Activated CD8-positive, alpha-beta memory T cell treated with anti-CD3 and anti-CD28 coated beads, Interleukin-2, amount 50 U/mL, for 4 hours (primary cell): ENCODE measurements at places on chromosomes 16 and 17.
A peak's percentile ranks its signal among the peaks of the same experiment; 100 is the strongest.

DNA sequence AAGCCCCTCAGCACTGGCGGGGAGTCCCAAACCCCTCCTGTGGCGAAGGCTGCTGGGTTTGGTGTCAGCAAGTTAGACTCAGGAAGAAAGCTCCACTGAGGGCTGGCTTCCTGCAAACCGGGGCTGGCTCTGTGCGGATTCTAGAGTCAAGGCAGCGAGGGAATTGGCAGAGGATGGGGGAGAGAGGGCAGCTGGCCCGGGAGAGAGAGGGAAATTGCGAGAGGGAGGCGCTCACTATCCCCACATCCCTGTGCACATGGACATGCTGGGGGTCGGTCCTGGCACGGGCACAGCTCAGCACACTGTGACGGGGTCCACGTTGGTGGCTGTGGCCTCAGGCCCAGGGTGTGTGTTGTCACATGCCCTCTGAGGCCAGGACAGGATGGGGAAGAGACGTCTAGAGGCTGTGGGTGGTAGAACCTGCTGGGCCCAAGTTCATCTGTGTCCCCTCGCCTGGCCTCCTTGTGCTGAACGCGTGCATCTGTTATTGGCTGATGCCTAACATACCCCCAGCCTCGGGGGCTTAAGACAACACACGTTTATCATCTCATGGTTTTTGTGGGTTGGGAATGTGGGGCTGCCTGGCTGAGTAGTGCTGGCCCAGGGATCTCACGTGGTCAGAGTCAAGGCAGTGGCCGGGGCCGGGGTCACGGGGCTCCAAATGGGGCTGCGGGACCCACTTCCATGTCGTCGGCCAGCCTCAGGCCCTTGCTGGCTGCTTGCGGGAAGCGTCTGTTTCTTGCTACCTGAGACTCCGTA, 16.7 kb upstream of the JPH3 start:
- DNase-seq: no peak

DNA sequence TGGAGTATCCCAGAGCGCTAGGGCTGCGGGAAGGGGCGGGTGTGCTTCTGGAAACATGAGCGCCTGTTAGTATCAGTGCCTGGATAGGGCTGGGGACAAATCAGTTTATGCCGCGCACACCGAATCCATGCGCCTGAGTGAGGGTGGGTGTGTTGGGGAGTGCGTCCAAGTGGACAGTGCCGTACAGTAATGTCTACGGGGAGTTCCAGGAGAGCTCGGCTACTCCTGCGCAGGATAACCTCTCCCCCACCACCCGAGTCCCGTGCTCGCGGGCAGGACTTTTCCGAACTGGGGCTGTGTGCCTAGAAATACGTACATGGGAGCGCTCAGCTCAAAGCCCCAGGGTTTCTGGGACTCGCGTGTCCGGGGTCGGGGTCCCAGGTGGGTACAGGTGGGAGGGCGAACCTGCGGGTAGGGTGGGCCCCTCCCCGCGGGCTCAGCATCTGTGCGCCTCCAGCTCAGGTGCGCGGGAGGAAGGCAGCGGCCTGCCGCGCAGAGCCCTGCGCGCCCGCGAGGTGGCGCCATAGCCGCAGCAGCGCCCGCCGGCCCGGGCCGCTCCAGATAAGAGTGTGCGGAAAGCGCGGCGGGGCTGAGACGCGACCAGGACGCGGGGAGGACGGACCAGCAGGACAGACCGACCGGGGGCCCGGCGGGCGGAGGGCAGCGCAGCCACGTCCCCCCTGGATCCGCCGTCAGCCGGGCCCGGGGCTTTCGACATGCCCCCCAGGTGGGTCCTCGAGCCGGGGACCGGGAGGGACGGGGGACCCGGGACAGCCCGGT, at the start of gene HIC1:
HIC1 (plus strand) TSS at position 592 of the 780 bp plus-strand sequence. CDS start 1,588 bp downstream, outside the sequence.
- peak; percentile 82 for DNase-seq

DNA sequence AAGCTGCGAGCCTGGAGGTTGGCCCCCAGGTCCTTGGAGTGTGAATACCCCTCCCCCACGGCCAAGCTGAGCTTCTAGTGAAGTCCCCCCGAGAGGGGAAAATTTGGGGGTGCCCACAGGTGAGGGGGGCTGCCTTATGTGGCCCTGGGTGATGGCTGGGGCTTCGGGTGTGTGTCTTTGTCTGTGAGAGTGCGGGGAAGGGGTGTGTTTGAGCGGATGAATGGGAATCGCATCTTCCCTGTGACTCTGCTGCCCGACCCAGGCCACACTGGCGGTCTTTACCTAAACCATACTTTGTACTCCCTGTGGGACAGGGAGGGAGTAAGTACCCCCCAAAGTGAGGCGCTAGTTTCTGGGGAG, 1.3 kb downstream of the SBK1 start:
- DNase-seq: no peak

- DNase-seq: no peak
These were observed 74.1 kb downstream of the SOCS1 start for GRCh38 chr16:11181899-11182279.

DNA sequence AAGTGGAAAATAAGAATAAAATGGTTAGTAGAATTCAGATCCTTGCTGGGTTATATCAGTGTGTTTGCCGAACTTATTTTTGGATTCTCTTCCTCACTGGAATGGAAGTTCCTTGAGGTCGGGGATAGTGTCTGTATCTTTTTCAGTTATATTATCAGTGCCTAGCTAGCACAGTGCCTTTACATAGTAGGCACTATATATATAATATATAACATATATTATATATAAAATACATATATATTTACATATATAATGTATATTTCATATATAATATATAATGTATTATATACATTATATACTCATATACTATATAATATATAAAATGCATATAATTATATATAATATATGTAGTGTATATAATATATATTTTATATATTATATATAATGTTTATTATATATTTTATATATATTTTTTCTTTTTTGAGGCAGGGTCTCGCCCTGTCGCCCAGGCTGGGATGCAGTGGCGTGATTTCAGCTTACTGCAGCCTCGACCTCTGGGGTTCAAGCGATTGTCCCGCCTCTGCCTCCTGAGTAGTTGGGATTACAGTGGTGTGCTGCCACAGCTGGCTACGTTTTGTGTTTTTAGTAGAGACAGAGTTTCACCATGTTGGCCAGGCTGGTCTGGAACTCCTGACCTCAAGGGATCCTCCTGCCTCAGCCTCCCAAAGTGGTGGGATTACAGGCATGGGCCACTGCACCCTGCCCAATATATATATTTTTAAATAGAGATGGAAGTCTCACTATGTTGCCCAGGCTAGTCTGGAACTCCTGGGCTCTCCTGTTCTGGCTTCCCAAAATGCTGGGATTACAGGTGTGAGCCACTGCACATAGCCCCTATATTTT, 3.2 kb downstream of the NFATC3 start:
- DNase-seq: no peak

DNA sequence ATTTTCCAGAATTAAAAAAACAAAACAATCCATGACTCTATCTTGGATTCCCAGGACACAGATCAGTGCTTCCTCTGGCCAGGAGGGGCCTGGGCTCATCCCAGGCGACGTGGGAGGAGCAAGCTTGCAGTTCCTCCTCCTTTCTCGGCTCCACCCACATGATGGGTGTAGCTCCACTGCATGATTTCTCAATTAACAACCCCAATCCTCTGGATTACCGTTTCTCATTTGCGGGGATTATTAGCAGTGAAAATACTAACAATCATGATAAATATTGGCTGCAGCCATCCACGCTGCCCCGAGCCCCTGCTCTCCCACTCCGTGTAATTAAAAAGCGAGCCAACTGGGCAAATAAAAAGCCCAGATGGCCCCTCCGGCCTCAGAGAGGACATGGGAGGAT, 46.4 kb upstream of the SDK2 start:
- no peak for DNase-seq

DNA sequence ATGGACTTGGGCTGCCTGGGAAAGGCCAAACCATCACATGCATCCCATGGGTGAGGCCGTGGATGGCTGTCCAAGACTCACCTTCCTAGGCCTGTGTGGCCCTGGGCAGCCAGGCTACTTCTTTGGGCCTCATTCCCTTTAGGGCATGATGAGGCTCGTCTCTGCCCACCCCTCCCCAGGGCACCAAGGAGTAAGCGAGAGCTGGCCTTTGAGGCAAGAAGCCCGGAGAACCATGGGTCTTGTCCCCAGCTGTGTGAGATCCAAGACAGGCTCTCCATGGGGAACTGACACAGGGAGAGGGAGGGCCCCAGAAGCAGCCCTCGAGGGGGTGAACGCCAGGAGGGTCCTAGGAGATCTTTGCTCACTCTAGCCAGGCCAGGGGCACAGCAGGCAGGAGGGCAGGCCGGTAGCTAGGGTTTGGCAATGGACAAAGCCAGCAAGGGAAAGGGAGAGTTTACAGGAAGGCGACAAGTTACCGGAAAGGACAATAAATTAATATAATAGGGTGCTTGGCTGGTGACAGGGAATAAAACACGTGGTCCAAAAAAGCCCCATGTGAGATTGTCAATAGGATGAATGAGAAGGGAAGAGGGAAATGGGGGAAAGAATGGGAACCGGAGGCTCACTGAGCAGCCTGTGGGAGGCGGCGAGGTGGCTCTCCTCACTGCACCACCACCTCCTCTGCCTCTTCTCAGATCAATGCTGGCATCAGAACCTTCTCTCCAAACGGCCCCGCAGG, 119.1 kb downstream of the SDK2 start:
- no peak for DNase-seq

GRCh38 chr17:9408868-9409829, 166.5 kb downstream of the STX8 start:
- DNase-seq: no peak

- DNase-seq: peak; percentile 48
These were observed 95.0 kb downstream of the PLCG2 start for GRCh38 chr16:81873843-81874752.

- no peak for DNase-seq
These were observed 62.6 kb downstream of the CPPED1 start for GRCh38 chr16:12740986-12741610.
